Activated CD8-positive, alpha-beta T cell treated with anti-CD3 and anti-CD28 coated beads for 36 hours (primary cell): ENCODE measurements at places on chromosomes 5 and 9. TPM values are rescaled to one million over a fixed set of nuclear protein-coding genes. Genes with fewer than 3 reads are reported as not detected.
A peak's percentile ranks its signal among the peaks of the same experiment; 100 is the strongest.

GRCh38 chr5:9440517-9440916, 105.4 kb downstream of the SEMA5A start:
- DNase-seq = no peak

DNA sequence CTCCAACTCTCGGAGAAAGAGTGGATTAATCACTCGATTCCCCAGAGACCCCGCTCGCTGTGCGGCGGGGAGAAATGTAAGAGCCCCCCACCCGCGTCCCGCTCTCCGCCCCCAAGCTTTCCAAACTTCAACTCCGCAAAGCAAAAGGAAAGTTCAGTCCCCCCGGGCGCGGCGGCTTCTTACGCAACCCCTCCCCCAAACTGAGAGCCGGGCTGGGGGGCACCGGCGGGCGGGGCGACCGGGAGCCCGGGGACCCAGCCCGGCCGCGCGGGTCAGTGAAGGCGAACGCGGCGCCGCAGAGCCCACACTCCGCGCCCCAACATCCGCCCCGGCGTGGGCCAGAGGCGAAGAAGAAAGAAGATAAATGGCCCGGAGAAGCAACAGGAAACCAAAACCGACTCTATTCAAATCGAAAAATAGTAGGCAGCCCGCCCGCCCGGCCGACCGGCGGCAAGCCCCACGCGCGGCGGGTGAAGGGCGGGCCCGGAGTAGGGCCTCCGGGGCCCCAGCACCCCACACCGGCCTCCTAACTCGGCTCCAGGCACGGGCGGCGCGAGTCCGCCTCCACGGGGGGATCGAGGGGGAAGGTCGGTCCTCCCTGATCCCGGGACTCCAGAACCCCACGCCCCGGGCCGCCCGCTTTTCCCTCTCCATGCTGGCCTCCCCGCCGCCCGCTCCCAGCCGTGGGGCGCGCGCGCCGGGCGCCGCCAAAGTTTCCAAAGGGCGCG, 720 bp downstream of the NOTCH1 start:
- DNase-seq = peak; percentile 80

DNA sequence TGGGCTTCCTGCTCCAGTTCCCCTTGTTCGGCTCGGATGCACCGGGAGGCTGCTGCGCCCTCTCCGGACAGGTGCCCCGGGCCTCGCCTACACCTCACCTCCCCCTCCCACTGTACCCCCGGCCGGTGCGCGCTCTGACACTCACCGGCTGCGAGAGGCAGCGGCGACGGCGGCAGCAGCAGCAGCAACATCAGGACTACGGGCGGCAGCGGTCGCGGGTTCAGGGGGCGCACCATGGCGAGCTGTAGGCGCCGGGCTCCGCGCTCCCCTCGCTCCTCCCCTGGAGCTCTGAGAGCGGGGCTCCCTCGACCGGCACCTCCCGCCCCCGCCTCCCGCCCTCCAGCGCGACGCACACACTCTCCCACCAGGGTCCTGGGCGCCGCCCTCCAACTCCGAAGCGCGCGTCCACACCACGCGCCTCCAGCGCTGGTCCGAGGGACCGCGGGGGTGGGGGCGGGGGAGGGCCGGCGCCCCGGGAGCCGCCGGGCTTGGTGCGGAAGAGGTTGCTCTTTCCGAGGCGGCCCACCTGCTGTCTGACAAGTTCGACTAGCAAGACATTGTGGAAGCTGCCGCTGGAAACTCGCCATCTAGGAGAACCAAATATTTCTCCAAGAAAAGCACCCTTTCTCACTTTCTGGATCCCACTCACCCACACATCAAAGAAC, at the start of gene GFRA3:
GFRA3 (minus strand) TSS at position 433 of the 665 bp plus-strand sequence; CDS start at position 236, 197 bp downstream.
- DNase-seq = peak; percentile 35

DNA sequence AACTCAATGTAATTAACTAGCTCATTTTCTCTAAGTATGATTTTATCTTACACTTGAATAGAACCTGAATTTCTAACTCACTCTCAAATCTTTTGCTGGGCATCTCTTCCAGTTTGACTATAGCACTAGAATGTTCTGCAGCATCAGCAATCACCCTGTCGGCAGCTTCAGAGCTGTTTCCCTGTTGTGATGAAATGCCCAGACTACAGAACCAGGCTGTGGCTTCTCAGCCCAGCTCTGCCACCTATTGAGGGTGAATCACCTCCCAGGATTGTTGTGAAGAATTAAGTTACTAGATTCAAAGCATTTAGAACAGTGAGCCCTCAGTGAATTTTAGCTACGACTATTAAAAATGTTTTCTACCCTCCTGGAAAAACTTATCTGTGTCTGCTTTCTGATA, 90.4 kb upstream of the ANKRD55 start:
- no peak for DNase-seq

- DNase-seq = no peak
Observed at GRCh38 chr9:98879963-98880310, 63.8 kb upstream of the COL15A1 start.

- DNase-seq = no peak
Observed at GRCh38 chr5:91025956-91026355, 357.2 kb downstream of the ARRDC3 start.

GALNT10 gene
- total RNA-seq = 12.9 TPM

- no peak for DNase-seq
Observed at GRCh38 chr5:43320846-43321245, 7.6 kb upstream of the HMGCS1 start.

CARTPT gene
- total RNA-seq = not detected

DNA sequence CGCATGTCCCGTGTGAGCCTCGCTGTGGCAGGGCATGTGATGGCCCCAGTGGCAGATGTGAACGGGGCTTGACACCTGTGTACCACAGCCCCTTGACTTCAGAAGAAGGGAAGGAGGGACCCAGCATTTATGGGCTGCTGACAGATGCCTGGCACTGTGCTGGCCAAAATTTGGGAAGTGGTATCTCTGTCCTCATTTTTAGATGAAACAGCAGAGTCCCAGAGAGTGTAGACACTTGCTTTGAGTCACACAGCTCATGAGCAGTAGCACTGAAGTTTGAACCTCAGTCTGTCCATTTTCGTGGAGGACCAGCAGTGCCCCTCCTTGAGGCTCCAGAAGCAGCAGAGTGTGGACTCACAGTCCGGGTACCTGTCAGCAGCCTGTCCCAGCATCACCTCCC, 16.5 kb downstream of the NEK6 start:
- no peak for DNase-seq

GPR150 gene
- total RNA-seq = 0.76 TPM

DNA sequence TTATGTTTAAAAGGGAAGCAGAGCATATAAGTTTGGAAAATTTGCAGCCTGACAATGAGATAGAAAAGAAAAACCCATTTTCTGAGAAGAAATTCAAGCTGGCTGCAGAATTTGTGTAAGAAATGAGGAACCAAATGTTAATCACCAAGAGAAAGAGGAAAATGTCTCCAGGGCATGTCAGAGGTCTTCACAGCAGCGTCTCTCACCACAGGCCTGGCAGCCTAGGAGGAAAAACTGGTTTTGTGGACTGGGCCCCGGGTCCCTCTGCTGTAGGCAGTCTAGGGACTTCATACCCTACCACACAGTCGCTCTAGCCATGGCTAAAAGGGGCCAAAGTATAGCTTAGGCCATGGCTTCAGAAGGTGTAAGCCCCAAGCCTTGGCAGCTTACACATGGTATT, 32.1 kb upstream of the HSD17B4 start:
- no peak for DNase-seq

LECT2 gene
- not detected for total RNA-seq

SLCO6A1 gene
- not detected for total RNA-seq

DNA sequence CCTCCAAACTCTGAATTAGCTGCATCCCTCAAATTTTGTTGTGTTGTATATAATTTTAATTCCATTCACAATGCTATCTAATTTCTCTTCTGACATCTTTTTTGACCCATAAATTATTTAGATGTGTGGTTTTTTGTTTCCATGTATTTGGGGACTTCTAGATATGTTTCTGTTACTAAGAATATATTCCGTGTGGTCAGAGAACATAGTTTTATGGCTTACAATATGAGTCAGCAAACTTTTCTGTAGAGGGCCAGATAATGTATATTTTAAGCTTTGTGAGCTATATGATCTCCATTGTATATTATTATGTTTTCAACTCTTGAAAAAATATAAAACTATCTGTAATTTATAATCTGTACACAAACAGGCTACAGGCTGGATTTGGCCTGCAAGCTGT, 33.4 kb downstream of the MVB12B start:
- DNase-seq = no peak

DNA sequence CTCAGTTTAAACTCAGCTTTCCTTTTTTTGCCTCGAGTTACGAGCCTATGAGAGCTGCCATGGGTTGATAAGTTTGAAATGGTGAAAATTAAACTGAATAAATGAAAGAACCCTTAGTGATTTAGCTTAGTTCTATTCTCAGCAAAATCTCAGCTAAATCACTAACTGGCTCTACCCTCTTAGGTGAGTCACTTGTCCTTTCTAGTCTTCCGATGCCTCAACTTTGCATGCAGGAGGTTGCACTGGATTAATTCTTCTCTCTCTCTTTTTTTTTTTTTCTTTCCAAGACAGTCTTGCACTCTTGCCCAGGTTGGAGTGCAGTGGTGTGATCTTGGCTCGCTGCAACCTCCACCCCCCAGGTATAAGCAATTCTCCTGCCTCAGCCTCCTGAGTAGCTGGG, 83.9 kb downstream of the PAPPA start:
- no peak for DNase-seq

GRCh38 chr5:218457-219291, 554 bp downstream of the SDHA start:
- peak; percentile 39 for DNase-seq

GRCh38 chr9:30015073-30015472, 2369.4 kb upstream of the ACO1 start:
- no peak for DNase-seq

DNA sequence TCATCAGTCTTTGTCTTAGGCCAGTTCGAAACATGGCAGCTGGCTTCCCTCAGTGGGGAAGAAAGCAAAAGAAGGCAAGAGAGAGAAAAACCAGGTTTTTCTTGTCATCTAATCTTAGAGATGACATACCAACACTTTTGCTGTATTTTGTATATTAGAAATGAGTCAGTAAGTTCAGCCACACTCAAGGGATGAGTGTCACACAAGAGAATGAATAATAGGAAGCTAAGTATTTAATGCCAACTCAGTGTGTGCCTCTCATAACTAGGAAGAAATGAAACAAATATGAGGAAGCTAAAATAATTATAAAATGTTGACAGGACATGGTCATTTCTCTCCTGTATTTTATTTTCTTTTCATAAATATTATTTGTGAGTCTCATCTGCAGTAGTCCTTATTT, 65.3 kb downstream of the CDH12 start:
- no peak for DNase-seq

DNA sequence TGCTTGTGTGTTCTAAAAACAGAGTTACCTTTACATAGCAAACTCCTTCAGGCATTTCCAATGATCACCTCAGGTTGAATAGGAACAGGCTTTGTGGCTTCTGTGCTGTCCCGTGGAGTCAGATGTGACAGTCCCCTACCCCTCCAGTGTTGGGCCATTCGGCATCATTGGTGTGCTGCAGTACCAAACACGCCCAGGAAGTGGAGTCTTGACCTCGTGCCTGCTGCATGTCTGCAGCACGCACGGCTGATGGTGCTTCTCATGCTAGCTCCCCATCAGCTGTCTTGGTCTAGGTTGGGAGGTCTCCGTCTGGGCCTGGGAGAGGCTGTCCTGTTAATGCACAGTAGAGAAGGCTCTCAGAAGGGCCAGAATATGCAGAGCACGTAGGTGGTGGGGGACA, 42.5 kb upstream of the PHF2 start:
- DNase-seq = peak; percentile 8

- DNase-seq = peak; percentile 87
Observed at GRCh38 chr5:90940227-90940995, 381.8 kb downstream of the ADGRV1 start.

DNA sequence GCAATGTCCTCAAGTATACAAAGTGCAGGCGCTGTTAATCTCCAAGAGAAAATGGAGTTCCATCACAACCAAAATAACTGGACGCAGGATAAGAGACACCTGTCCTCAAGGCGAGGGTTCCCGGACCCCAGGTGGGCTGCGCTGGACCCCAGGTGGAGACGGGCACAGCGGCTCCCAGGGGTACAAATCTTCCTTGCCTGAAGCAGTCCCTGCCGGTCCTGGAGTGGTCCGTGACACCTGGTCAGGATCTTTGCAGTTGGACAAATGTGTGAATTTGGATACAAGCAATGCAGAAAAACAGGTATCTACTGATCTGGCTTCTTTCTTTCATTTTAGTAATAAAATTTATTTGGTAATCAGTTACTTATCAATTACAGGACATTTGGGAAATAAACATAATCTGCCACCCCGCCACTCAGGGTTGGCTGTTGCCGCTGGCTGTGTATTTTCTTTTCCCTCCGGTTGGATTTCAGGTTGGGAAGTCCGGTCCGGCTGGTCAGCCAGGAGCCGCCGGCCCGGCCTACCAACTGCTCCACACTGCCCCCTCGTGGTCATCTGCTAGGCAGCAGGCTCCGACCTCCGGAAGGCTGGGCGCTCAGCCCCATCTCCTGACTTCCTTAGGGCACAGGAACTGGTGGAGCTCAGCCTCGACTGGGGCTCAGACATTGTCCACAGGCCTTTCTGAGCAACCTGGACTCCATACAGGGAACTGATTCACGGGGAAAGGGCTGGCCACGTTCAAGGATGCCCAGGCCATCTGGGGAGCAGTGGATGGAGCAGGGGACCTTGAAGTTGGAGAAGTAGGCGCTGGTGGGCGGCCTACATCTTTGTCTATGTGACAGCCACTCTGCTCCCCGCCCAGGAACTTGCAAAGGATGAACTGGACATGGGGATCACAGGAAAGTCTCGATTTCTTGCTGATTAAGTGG, 43.4 kb downstream of the NXNL2 start:
- DNase-seq = peak; percentile 77

CDKN2B-AS1 gene
- total RNA-seq = 0.81 TPM

SURF6 gene
- total RNA-seq = 28.3 TPM

- DNase-seq = no peak
Observed at GRCh38 chr5:20145240-20145639, 157.2 kb upstream of the CDH18 start.

GRCh38 chr5:21219966-21220365, 1232.0 kb upstream of the CDH18 start:
- no peak for DNase-seq
